ENCODE measurements at places on chromosomes 16 and 17.

DNA sequence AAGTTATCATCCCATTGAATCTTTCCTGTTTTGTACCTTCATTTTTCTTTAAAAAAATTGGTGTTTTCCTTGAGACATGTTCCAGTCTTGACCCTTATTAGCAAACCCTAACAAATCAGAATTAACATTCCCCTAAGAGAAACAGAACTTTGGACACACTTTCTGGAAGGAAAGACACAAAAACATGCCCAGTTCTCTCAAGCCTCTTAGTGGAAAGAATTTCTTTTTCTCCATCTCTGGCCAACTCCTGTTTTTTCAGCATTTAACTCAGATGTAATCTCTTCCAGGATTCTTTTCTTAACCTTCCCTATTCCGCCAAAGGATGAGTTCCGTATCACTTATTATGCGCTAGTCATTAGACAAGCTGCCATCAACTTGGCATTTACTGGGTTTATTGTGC is 23.9 kb upstream of the CDH8 start:
- no peak for DNase-seq

- DNase-seq: no peak
Observed at GRCh38 chr16:27677263-27677662, 127.3 kb downstream of the KATNIP start.

DNA sequence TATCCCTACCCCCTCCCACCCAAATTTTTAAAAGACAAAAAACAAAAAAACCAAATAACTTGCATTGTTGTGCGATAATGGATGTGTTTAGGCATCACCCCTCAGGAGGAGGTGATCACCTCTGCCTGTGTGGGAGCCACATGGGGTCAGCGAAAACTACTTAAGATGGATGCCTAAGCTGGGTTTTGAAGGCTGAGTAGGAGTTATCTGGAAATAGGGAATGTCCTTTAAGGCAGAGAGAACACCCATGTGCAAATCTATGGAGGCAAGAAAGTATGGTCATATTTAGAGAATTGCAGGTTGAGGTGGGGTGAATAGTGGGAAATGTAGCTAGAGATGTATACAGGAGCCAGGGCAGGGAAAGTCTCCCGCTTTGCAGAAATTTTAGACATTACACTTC is 5.6 kb upstream of the TACO1 start:
- no peak for DNase-seq

DNA sequence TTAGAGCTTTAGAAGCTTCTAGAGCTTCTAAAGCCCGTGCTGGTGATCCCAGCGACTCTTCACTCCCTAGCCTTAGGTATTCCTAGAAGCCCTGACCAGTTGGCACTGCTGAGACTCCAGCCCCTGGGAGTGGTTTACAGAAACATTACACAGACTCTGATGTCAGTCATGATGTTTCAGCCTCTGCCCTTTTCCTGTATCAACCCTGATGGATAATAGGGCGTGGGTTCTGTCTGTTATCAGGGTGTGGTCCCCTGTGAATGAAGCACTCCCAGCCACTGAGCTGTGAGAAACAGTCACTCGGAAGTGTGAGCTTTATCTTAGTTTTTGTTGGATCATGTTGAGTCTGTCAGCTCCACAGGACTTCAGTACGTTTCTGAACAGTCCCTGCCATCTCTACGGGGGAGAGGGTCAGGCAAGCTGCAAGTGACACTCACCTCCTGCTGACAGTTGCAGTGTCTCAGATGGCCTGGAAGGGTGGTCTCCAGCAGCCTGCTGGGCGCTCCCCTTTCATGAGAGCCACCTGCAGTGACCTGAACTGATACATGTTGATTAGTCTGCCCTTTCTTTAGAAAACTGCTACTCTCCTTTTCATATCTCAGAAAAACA is 12.8 kb downstream of the GOSR2 start:
- no peak for DNase-seq

DNA sequence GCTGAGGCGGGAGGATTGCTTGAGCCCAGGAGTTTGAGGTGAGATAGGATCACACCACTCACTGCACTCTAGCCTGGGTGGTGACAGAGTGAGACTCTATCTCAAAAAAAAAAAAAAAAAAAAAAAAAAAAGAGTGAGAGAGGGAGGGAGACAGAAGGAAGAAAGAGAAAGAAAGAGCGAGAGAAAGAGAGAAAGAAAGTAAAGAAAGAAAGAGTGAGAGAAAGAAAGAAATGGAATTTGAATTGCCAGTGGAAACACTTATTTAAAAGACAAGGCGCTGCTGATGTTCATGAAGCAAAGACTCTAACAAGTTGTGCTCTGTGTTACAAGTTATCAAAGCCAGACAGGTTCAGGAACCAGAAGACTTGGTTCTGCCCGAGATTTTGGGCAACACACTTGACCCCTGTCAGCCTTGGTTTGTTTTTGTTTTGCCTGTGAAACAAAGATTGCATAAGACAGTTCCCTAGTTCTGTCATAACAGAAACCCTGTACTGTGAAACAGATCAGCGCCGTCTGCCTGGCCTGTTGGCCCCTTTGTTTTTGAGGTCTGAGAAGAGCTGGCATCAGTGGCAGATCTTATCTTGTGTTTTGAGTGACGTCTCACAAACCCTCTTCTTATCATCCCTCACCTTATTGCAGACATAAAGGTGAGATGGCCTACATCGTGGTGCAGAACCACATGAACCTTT is 55.4 kb upstream of the ENDOV start:
- DNase-seq: no peak

DNA sequence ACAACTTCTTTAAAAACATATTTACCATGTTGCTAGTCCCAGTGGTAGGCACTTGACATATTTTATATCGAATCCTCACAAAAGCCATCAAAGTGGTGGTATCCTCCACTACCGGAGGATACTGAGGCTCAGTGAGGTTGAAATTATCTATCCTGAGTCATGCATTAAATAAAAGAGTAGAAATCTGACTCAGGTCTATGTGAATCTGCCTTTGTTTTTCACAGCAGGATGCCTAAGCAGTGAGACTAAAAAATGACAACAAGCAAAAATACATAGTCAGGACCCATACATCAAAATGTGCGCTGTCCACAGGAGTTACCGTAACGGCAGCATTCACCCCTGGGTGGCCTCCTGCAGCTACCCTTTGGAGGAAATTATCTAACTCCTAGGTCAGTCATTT is 17.7 kb downstream of the BRD7 start:
- no peak for DNase-seq

GRCh38 chr17:75476271-75476671 is 19.8 kb downstream of the TMEM94 start:
- no peak for DNase-seq

DNA sequence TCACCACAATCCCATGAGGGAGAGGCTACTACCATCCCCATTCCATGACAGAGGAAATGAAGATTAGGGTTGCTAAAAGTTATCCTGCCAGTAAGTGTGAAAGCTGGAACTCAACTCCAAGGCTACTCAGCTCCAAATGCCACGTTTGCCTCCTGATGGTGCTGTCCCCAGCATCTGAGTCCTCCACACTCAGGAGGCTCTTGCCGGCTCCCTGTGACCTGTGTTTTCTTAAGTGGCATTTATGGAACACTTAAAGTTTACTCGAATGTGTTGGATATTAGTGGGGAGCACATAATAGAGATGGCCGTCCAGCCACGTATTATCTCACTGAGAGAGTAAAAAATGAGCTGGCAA is 267.9 kb downstream of the CBLN1 start:
- DNase-seq: no peak

DNA sequence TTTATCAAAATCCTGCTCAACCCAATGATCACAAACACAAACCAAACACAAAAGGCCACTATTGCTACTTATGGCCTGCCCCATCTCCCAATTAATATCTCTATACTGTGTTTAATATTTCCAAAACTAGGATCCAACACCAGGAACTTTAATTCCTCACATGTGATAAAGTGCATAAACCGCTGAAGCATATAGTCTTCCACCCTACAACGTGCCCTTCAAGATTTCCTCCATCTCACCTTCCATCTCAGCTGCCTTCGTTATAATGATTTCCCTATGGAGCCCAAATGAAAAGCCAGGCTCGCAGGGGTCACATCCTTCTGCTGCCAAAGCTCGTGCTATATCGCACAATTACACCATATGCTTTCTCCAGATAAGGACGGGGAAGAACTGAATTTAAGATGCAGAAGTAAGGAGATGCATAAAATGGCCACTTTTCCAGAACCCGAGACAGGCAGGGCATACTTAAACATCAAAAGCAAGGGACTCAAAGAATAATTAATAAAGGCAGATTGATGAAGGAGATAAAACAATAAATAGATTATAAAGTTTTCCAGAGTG is 1.8 kb downstream of the MYH10 start:
- no peak for DNase-seq

- DNase-seq: no peak
Observed at GRCh38 chr17:1986783-1987451, 38.2 kb downstream of the RTN4RL1 start.

DNA sequence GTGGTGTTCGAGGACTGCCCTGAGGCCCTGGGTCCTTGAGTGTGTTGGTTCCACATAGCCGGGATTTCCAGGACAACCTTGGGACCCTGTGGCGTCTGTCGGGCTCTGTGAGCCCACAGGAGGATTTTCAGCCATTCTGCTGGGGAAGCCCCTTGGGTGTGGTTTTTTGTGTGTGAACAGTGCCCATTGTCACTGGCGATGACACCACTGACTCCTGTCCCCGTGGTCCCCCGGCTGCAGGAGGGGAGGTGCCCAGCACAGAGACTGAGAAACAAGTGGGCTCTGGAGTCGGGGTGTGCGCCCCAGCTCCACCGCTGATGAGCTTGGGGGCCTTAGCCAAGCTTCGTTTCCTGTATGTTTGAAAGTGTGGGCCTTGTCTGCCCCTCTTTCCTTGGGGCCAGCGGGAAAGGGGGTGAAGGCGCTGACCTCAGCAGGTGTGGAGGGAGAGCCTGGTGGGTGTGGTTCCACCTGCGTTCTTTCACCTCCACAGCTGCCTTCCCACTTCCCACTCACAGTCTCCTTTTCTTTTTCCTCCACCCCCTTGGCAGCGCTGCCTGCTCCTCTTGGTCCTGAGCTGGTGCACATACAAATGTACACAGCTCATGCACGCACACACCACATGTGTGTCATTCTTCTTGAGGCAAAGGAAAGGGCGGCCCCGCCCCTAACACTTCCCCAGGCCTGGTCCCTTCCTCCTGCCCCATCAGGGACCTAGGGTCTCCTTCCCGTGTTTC is 16.1 kb downstream of the MGRN1 start:
- no peak for DNase-seq

DNA sequence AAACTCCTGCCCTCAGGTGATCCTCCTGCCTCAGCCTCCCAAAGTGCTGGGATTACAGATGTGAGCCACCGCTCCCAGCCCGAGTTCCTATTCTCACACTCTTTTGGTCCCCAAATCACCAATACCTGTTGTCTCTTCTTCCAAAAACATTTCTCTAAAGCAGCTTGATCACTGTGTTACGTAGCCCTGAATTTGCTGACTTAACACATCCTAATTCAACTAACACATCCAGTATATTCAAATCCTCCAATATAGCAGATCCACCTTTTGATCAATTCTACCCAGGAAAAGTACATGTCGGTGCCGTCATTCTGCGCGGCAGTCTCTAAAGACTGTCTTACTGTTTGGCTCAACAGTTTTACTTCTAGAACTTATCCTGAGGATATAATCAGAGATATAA is 191.3 kb downstream of the ZNF18 start:
- DNase-seq: no peak

DNA sequence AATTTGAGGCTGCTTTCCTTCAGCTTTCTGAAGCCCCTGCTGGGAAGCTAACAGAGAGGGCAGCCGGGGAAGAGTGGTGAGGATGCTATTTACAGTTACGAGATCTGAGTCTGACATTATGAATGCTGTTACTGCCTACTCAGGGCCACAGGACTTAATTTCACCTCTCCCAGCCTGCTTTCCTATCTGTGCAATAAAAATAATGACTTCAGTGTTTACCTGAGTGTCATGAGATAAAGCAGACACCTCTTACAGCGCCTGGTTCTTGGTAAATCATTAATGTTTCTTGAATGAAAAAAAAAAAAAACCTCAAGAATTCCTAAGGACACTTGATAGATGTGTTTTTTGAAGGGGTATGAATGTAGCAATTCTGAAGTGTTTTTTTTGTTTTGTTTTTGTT is 24.2 kb upstream of the CPHXL start:
- no peak for DNase-seq

DNA sequence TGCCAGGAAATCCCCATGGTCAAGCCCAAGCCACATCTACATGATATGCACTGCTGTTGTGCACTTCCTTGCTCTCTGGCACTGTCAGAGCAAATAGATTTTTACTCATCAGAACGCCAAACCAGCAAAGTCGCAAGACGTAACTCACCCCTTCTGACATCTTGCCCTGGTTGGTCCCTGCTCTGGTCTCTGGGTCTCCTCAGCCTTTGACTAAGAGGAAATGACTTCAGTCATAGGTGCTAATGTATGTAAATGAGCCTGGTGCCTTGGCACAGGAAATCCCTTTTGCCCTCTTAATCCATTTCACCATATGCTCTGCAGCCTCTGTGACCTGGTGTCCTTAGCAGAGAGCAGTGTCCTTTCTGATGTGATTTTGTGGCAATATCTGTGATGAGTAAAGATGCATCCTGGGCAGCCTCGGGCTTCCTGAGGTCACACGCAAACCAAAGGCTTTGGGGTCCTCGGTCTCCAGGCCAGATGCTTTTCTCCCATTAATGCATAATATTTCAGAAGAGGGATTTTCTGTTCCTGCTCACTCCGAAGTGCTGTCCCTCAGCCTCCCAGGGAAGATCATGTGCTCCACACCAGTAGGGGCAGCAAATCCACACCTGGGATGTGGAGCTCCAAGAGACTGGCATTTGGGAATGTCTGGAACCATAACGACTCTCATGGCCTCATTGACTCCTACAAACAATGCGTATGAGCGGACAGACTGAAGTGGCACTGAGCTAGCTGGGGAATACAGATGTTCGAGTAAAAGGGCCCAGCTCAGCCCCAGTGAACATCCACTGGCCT is 66.9 kb downstream of the GP2 start:
- DNase-seq: no peak

DNA sequence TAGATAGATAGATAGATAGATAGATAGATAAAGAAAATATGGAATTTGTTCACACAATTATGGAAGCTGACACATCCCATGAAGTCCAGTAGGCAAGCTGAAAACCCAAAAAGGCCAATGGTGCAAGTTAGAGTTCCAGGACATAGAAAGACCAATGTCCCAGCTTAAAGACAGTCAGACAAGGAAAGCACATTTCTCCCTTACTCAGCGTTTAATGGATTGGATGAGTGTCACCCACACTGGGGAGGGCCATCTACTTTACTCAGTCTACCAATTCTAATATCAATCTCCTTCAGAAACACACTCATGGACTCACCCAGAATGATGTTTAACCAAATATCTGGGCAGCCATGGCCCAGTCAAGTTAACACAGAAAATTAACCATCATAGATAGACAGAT is 327.7 kb upstream of the CDH11 start:
- no peak for DNase-seq

GRCh38 chr16:75197522-75198134 is 9.3 kb downstream of the CTRB2 start:
- no peak for DNase-seq
